ENCODE measurements at places on chromosomes 16 and 17.

DNA sequence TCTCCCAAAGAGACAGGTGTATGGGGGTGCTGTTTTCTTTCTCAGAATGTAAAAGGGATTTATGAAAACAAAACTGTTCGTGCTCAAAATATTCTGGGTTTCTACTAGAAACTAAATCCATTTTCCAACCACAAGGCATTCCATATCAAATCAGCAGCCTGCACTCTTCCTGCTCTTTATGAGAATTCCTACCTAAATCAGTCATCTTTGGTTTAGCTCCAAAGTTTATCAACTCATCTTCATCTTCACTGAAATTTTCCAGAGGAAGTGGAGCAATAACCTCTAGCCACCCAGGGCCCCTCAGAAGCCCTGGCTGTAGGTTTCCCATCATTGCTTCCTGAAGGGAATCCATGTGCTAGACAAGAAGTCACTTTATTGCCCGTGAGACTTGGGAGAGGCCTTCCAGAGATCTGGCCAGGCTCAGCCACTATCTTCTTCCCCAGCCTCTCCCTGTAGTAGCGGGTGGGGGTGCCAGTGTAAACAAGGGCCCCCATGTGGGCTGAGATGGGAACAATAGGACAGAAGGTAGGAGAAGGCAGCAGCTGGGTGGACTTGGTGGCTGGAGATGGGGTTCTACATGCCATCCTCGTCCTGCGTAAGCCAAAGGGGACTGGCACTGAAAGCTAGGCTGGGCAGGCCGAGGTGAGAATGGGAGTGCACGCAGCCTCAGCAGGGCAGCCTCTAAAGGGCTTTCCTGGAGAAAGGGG lies 22.0 kb upstream of the ALDH3A1 start:
- no peak for DNase-seq

DNA sequence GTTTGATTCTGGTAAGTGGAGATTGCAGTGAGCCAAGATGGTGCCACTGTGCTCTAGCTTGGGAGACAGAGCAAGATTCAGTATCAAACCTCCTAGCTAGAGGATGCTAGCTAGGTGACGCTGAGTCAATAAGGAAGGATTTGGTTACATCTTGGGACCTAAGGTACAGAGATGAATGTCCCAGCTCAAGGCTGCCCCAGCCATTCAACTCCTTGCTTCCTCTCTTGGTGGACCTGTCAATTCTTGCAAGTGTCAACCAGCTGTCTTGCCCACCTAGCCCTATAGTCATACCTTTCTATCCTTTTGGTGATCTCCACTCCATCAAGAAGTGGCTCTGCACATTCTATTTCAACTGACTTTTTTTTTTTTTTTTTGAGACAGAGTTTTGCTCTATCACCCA lies 1.4 kb upstream of the MILR1 start:
- DNase-seq: no peak

DNA sequence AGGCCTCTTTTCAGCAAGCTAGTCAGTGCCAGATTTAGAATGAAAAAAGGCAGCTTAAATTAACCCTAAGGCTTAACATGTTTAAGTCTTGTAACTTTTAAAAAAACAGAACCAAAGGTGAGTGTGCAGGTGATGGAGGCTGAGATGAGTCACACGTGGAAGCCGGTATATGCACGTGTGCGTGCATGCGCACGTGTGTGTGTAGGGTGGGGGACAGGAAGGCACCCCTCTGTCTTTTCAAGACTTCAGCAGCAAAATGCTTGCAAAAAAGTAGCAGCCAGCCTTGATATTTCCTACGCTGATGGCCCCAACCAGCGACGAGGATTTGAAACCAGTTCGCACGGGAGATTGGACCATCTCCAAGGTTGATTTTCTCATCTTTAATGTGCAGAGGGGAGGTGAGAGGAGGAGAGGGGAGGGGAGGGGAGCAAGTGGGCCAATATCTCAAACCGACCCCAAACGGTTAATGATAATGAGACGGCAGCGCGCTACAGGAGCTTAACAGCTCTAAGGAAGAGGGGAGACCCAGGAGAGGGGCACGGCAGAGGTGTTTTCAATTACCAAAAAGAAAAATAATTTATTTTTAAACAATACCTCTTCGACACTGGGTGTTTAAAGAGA lies 154.7 kb downstream of the ZNF423 start:
- DNase-seq: no peak

DNA sequence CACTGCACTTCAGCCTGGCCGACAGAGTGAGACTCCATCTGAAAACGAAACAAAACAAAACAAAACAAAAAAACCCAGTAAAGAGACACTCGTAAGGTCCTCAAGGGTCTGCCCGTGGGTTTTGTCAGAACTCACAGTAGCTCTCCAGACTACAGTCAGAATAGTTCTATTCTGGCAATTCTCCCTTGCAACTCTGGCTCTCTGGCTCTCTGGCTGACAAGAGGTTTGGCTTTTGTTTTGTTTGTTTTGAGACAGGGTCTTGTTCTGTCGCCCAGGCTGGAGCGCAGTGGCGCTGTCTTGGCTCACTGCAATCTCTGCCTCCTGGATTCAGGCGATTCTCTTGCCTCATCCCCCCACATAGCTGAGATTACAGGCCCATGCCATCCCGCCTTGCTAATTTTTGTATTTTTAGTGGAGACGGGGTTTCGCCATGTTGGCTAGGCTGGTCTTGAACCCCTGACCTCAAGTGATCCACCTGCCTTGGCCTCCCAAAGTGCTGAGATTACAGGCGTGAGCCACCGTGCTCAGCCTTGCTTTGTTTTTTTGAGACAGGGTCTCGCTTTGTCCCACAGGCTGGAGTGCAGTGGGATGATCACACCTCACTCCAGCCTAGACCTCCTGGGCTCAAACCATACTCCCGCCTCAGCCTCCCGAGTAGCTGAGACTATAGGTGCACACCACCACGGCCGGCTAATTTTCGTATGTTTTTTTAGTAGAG lies 20.5 kb upstream of the CHP2 start:
- DNase-seq: no peak
